Activated T-cell treated with anti-CD3 and anti-CD28 coated beads for 4 hours (primary cell): ENCODE measurements at places on chromosomes 13 and 19.

GRCh38 chr13:110265682-110266430 lies 41.1 kb downstream of the COL4A1 start:
- DNase-seq: no peak

DNA sequence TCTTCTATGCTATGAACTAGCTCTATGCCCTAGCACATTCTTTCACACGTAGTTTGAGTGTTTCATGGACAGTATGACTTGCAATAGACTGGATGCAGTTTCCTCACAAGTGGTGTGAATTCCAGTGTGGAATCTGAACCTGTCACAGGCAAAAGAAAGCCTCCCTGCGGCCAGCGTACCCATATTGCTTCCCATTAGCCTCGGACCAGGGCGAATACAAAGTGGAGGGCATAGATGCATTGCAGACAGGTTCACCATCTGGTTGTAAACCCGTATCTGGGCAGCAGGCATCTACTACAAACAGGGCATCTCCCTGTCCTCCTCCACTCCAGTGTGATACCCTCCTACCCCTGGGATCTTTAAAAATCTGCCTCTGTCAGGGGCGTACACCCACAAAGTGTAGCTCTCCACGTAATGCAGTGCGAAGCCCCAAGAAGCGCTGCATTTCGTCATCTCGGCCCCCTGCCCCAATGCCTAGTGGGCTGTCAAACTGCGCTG lies 1.4 kb upstream of the CIC start:
- DNase-seq: no peak

GRCh38 chr19:51628153-51628939 lies 1.9 kb downstream of the SIGLEC5 start:
- DNase-seq: no peak

- DNase-seq: no peak
These were observed 19.0 kb downstream of the CCDC8 start for GRCh38 chr19:46394402-46394797.

DNA sequence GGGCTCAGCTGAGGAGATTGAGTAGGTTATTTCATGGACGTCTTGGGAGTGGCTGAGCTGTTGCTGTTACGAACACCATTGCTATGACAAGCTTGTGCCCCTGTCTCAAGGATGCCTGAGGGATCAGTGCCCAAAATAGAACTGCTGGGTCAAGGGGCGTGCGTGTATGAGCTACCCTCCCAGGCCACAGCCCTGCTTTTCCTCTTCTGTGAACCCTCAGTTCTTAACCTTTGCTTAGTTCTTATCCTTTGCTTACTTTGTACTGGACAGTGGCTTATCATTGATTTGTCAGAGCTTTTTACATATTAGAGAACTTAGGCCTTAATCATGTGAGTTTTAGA lies 9.0 kb downstream of the ARHGAP45 start:
- DNase-seq: no peak
